GM18507 (cell line): ENCODE measurements at places on chromosomes 2 and 18.

DNA sequence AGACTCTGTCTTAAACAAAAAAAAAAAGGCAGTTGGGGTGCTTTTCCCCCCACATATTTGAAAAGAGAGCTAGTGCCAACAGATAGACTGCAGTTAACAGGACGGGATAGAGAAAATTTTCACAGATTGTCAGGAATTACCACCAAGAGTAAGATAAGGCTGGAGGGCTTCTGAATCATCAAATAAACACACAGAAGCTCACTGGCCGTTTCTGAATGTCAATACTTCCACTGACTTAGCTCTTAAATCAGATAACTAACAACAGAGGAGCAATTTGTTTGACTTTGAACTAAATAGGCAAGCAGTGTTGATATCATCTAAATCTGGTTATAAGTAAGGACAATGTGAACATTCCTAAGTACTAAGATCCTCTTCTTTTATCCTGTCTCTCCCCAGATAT, 34.7 kb downstream of the PIEZO2 start:
- no peak for DNase-seq

DNA sequence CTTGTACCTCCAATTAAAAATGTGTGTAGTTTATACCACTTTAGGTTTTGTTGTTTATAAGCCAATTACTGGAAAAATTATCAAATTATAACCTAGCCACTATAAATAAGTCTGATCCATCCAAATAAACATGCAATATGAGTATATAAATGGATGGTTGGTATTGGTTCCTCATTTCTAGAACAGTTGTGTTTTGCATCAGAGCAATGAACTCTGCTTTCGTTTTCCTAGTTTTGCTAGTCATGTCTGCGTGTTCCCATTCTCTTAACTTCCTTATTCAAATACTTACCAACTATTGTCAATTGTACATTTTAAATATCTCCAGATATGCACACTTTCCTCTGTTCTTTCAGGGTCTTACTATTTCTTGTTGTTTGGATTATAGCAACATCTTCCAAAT, 641.7 kb downstream of the NR4A2 start:
- DNase-seq: no peak

- no peak for DNase-seq
Observed at GRCh38 chr2:109346601-109347228, 217.7 kb downstream of the SH3RF3 start.

GRCh38 chr2:20664431-20665242, 2.3 kb upstream of the GDF7 start:
- DNase-seq: no peak

- DNase-seq: no peak
Observed at GRCh38 chr2:206535260-206535986, 92.1 kb downstream of the ADAM23 start.

DNA sequence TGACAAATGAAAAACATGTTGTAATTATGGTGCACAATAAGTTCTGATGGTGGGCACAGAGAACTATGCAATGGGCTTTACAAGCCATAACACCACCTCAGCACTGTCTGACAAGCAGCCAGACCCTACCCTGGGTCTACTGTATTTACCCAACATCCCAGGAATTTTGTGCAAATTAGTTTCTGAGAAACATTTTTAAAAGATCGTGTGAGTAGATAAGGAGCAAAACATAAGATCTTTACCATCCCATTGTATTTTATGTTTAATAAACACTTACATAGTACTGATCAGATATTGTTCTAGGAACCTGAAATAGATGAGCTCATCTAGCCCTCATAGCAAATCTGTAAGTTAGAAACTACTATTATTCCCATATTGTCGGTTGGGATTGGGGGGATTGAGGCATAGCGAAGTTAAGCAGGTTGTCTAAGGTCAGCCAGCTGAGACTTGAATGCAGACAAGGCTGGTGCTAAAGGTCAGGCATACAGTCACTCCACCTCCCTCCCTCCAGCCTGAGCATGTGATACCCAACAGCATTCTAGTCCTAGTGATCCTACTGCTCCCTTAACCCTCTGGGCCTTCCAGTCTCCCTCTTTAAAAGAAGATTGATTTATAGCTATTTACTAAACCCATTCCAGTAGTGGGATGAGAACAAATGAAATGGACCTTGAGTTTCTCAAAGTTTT, 67.4 kb upstream of the STAM2 start:
- DNase-seq: no peak

GRCh38 chr2:24970483-24971285, 1.1 kb downstream of the DNAJC27 start:
- no peak for DNase-seq

DNA sequence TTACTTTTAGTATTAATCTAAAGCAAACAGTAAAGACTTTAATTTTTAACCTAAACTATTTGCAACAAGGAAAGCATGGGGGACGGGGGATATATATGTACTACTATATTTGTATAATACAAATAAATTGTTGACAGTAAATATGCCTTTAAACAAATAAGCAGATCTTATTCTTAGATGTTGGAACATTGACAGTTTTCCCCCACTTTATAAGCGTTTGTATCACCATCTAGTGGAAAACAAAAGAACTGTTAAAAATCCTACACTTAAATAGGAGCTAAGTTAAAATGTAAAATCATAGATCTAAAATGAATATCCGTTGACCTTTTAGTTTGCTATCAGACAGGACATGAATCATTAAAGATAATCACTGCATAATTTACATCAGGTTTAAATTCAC, 50.0 kb downstream of the RBBP8 start:
- DNase-seq: no peak

- no peak for DNase-seq
Observed at GRCh38 chr2:38251940-38252339, 125.1 kb downstream of the ATL2 start.

DNA sequence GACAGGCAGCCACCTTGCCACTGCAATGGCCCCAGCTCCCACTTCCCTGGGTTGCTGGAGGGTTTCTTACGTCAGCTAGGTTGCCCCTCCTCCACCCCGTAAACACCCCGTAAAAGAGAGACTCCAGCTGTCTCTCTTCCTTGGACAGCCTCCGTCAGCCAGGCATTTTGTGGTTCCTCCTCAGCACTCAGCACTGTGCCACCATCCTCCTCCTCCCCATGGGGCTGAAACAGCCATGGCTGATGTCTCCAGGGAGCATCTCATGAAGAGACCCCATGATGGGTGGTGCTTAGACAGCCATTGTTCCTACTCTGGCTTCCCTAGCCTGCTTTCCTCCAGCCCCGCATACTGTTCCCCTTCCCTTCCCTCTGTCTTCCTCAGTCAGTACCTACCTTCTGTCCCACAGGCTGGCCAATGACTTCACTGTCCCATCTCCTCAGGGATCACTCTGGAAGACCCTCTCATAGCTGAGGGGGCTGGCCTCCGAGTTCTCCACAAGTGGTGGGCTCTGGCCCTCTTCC, 143.3 kb upstream of the SIX3 start:
- no peak for DNase-seq

DNA sequence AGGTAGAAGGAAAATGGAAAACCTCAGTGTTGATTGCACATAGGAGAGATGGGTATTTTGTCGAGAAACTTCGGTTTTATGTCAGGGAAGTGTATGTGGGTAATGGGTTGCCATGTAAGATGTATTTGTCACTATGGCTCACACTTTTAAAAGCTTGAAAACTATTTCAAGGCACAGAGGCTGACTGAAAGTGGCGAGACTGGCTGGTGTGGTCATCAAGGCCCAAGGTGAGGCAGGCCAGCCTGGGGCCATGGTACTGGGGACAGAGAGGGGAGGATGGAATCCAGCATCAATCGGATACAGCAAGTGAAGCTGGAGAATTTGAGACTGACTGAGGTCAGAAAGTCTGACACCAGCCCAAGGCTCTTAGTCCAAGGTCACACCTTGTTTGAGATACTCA, 77.2 kb upstream of the MCFD2 start:
- no peak for DNase-seq

- no peak for DNase-seq
Observed at GRCh38 chr18:211582-211981, 53.2 kb downstream of the USP14 start.

DNA sequence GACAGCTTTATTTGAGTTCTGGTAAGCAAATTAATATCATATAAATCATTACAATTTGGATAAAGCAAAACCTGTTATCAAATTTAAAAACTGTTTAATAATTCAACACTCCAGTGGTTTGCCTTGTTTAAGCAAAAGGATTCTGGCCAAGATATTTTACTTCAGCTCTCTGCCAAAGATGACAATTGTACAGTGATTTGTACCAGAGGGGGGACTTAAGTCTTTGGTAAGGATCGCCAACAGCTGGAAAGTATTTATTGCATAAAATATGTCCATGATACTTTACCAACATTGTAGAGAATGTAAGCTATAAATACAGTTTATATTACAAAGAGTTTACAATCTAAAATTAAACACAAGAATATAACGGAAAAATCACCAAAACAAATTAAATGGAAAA, 13.8 kb downstream of the PREPL start:
- DNase-seq: no peak

GRCh38 chr2:166375736-166376487, at the start of gene SCN9A:
SCN9A (minus strand) TSS chr2:166375944; CDS start chr2:166311756, 64,188 bp downstream.
- peak; percentile 1 for DNase-seq

DNA sequence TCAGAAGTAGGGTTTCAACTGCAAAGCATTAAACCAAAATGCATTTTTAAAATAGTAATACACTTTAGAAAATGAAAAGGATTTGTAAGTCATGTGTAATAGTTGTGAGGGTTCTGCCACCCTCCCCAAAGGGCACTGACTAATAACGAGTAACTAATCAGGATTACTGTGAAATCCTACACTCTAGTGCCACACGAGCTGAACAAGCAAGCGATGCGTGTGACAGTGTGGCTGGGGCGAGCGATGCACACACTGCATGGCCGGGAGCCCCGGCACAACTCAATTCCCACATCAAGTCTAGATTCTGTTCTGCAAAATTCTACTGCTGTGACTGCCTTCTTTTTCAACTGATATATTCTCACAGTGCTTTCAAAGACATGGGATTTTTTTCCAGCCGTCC, 156.4 kb downstream of the SEPTIN10 start:
- DNase-seq: no peak

- DNase-seq: no peak
Observed at GRCh38 chr2:195636890-195637289, 20.1 kb upstream of the SLC39A10 start.

- DNase-seq: no peak
Observed at GRCh38 chr2:235674812-235675211, 181.0 kb downstream of the AGAP1 start.

DNA sequence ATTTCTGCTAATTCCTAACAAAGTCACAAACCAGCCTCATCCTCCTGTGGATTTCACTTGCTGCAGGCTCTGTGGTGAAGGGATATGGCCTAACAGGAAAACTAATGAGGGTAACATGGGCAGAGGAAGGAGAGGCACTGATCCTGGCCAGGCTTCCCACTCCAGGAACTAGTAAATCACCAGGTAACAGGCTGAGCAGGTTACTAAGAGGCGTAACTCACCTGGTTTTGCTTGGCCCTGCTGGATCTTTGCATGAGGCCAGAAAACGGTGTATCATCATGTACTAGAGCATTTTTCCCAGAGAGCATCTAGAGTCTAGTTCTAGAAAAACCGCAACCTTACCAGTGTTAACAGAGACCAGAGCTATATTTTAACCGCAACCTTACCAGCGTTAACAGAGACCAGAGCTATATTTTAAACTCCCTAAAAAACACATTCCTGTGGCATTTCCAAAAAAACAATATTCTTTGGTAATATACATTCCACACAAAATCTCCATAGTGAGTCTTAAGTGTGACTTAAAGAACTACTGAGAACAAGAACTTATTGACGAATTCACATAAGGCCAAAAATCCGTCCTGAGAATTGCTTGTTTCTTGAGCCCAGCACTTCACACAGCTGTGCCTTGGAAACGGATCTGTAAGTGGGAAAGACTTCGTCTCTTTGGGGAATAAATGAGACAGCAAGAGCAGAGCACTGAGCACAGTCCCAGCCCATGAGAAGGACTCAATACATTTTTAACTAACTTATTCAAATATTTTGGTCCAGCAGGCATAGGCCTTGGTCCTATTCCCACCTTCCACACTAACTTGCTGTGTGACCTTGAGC, 43.4 kb downstream of the DPP4 start:
- DNase-seq: no peak

- DNase-seq: no peak
Observed at GRCh38 chr2:212416086-212416485, 122.5 kb downstream of the ERBB4 start.

DNA sequence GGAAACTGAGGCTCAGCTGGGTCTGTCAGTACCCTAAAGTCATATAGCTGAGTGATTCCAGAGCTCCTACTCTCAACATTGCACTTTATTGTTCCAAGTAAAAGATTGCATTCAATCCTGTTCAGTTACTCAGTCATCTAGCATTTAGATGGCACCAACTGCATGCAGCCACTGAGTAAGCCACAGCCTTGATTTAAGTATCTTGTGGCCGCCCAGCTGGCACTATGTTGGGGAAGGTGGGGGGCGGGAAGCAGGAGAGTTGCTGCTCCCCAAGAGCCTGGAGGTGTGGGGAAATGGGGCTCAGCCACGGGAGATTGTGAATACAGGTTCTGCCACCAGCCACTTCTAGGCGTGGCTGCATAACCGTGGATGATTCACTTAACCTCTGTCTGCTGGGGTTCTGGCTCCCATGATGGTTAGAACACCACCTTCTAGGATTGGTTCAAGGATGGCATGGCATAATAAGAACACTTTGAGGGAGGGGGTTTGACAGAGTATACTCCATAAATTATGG, 17.1 kb downstream of the ZFP36L2 start:
- DNase-seq: no peak

GRCh38 chr18:5747678-5748077, 147.6 kb downstream of the TMEM200C start:
- no peak for DNase-seq

DNA sequence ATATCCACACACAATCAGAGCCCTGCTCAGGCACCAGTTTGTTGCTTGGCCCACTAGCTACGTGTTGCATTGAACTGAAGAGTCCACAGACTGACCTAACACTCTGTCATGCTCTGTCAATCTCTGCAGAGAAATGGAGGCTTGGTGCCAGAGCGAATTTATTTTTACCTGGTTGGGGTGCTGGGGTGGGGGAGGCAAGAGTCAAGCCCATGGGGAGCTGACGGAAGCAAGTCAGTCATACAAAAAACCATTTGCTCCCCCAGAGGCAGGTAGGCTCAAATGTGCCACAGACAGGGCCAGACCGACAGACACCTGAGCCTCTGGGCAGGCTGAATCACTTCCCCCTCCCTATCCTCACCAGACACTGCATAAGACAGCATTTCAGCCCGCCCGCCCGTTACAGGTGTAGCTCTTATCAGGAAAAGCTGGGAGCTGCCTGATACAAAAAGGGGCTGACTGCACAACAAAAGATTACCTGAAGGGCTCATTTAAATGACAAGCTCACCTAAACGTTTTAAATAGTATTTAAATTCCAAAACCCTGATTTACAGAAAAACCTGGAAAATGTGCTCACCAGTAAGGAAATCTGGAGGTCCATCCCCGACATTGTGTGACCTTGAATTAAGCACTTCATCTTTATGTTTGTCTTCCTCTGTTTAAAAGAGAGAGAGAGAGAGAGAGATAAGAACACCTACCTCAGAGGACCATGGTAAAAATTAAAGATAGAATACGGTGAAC, 2.1 kb upstream of the PCBP1 start:
- no peak for DNase-seq

- no peak for DNase-seq
Observed at GRCh38 chr2:37616677-37617005, 54.8 kb downstream of the CDC42EP3 start.

- DNase-seq: no peak
Observed at GRCh38 chr2:165818920-165819319, 24.9 kb upstream of the GALNT3 start.

GRCh38 chr2:142395291-142395690, 264.5 kb upstream of the LRP1B start:
- no peak for DNase-seq
